ENCODE measurements at places on chromosomes 2 and 18.

DNA sequence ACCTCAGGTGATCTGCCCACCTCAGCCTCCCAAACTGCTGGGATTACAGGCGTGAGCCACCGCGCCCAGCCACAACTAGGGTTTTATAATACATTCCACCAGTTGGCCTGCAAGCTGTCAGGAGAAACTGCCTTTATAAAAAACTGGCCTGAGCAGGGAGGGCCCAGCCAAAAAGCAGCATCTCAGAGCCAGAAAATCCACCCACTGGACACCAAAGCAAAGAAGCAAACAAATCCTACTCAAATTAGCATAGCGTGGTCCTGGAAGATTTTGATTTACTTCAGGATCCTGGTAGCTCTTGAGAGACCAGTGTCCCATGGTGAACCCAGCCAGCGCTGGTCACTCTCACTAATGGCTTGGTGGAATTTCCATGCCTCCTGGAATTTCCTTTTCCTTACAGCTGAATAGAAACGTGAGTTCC lies 60.0 kb upstream of the PXDN start:
- DNase-seq: no peak

DNA sequence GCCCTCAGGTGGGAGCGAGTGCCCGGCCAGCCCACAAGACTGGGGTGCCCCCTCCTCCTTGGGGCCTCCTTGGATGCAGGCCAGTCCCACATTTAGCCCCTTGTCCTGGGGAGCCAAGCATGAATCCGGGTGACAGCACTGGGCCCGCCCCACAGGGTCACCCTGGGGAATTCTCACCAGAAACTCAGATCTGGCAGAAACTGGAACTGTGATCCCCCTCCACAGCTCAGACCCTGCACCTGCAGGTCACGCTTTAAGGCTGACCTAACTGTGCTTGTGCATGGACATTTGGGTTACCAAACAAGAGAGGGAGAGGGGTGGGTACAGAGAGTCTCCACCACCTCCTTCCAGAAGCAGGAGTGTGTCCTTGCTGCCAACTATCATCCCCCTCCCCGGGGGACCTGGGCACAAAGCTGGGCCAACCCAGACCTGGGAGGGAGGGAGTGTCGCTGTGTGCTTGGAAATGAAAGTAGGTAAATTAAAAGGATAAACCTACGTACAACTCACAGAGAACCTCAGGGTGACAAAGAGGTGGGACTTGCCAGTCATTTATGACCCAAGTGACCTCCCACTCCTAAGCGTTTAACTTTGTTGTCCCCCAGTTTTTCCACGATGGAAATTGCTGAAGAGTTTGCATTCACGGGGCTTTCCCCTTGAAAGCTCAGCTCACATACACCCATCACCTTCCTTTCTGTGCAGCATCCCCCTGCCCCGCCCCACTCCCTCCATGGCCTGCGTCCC lies 9.1 kb downstream of the ITM2C start:
- DNase-seq: no peak

DNA sequence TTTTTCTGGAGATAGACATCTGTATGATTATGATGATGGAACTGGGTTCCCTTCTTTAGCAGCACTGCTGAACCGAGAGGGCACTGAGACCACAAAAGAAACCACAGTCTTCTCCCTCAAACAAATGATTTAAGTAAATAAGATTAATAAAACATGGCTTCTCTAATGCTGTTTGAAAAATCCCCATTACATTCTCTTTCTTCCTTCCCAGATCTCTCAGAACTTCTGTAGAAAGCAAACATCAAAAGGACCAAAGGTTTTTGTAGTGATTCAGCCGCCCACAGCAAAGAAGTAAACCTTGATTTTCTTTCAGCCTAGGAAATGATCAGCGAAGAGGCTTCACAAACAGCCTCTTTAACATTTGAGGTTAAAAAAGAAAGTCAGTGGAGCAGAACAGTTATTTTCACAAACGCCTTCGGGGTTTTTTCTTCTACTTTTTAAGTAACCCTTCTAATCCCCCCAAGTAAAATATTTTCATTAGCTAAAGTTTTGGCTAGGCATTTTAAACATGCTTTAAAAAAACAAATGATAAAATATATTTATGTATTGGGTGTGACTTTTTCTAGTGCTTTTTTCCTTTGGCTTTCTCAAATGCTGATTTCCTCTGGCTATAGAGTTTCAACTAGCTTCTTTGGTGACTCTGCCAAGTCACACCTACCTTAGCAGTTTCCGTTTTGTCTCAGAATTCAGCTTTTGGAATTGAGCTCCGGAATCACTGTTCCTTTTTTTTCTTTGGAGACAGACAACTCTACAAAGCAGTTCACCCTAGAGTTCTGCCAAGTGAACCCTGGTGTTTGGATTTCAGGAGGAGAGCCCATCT lies 89.6 kb downstream of the UPP2 start:
- DNase-seq: peak; percentile 21

GRCh38 chr2:10079266-10079869 lies 843 bp downstream of the CYS1 start:
- peak; percentile 27 for DNase-seq

GRCh38 chr2:29910465-29910864 lies 10.9 kb downstream of the ALK start:
- DNase-seq: no peak

- DNase-seq: no peak
Observed at GRCh38 chr18:38454764-38455469, 889.3 kb upstream of the CELF4 start.

GRCh38 chr18:48956356-48956755 lies 5.6 kb upstream of the SMAD7 start:
- DNase-seq: no peak

DNA sequence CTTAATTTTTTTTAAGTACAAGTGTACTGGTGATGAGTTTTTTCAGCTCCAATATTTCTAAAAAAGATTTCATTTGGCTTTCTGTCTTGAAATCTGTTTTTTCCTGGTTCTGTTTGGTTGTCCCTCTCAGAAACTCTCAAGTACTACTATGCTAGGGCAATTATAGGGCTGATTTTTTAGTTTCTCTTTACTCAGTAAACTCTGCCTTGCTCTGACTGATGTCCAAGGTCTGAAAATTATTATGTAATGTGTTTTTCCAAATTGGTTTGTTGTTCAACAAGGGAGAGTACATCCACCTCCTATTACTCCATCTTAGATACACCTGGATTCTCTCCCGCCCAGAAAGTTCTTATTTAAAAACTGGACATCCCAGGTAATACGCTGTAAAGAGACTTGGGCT lies 877.7 kb downstream of the CBLN2 start:
- DNase-seq: no peak

DNA sequence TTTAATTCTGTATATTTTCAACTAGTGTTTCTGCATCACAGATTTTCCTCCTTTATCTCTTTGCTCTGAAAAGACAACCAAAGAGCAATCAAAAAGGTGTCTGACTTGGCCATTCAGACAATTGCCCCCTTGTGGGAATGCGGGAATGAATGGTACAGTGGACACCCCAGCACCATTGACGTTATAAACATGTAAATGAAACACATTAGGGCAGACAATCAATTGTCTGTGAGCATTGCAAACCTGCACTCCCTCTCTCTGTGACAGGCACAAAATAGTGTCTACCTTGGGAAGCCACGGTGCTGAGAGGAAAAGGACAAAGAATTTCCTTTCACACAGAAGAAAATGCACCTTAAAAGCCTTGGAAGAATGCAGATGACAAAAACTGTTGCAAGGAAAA lies 8.0 kb downstream of the ZEB2 start:
- no peak for DNase-seq

DNA sequence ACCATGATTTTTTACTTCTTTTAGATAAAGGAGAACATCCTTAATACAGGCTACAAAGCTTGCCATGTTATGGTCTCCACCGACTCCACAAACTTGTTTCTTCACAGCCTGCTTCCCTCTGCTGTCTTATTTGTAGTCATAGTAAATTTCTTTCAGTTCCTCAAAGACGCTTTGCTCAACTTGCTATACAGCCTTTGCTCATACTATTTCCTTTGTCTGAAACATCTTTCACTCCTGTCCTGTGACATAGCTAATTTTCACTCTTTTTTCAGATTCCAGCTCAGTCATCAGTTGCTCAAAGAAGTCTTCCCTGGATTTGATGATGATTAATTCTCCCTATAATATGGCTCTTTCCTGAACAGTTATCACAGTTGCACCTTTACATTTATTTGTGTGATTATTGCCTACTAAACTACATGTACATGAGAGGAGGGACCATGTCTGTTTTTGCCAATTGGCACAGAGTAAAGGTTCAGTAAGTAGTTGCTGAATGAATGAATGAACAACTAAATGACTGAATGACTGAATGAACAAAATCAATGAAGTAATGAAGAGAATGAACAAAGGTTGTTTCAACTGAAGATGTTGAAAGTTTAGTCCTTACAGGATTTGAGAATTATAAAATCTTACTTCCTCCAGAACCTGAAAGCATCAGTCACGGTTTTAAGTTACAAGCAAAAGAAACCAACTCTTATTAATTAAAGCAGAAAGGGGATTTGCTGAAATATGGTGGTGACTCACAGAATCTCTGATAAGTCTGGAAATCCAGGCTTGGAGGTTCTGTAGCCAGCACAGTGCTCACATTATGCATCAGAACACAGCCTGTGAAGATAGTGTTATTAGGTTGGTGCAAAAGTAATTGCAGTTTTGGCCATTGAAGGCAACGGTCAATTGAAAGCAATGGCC lies 186.4 kb upstream of the FAM98A start:
- DNase-seq: no peak

DNA sequence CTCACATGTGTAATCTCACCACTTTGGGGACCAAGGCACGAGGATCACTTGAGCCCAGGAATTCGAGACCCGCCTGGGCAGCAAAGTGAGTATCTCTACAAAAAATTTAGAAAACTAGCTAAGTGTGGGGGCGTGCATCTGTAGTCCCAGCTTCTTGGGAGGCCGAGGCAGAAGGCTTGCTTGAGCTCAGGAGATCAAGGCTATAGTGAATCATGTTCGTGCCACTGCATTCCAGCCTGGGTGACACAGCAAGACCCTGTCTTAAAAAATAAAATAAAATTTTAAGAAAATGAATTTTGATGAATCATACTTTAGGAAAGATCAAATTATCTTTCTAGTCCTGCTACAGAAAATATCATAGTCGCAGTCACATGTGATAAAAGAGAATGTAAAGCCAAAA lies 46.9 kb downstream of the CABYR start:
- no peak for DNase-seq

DNA sequence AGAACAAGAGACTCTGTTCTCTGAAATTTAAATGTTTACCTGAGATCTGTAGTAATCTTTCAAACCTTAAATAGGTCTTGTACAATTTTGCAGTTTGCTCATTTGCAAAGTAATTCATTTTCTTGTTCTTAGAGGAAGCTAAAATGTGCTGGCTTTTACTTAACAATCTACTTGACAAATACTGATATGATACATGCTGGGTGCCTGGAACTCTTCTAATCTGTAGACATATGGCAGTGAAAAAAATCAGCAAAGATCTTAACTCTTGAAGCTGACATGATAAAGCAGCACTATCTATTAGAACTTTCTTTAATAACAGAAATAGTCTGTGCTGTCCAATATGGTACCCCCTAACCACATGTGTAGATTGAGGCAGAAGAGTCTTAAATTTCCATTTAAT lies 1352.8 kb upstream of the SLC39A10 start:
- no peak for DNase-seq

DNA sequence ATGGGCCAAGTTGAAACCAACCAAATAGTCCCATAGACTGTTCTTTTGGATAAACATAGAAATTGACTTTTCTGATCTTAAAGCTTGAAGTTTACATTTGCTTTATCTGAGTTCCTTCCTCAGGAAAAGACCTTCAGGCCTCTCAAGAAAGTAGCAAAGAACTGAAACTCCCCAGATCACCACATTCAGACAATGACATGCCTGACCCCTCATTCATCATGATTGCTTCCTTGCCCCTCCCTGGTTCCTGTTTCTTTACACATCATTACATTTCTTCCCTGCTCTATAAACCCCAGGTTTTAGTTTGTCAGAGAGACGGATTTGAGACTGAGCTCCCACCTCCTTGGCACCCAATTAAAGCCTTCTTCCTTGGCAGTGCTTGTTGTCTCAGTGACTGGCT lies 83.6 kb upstream of the ST3GAL5 start:
- no peak for DNase-seq

DNA sequence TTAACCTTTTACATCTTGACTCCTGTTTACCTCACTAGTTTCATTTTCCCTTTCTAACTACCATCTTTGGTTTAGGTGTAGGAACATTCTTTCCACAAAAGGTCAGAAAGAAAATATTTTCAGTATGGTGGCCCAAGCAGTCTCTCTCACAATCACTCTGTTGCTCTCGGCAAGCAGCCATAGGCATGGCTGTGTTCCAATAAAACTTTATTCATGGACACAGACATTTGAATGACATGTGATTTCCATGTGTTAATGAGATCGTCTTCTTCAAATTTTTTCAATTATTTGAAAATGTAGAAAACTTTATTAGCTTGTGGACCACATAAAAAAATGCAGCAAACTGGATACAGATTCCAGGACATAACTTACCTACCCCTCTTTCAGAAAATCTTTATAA lies 109.7 kb upstream of the CNTNAP5 start:
- DNase-seq: no peak

- DNase-seq: peak; percentile 8
Observed at GRCh38 chr2:209208211-209208610, 215.6 kb upstream of the MAP2 start.

DNA sequence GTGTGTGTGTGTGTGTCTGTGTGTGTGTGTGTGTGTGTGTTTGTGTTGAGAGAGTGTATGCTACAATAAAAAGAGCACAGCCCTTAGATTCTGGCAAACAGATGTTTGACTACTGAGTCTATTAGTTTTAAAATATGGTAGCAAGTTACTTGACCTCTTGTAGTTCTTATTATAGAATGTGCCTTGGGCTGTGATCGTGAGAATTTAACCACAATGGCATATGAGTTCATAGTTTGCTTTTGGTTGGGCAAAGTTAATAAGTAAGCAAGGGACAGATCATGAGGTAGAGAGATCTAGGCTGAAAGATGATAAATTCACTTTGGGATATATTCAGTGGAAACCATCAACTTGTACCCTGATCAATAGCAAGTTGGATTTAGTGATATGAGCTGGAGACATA lies 334.3 kb upstream of the VWC2L start:
- DNase-seq: no peak

- no peak for DNase-seq
Observed at GRCh38 chr2:45612731-45613130, 1.7 kb upstream of the SRBD1 start.

- DNase-seq: no peak
Observed at GRCh38 chr2:23425885-23426262, 40.9 kb downstream of the KLHL29 start.

GRCh38 chr2:9565436-9566153 lies 10.0 kb upstream of the ADAM17 start:
- no peak for DNase-seq

GRCh38 chr2:78427170-78427569 lies 598.3 kb upstream of the REG3G start:
- DNase-seq: no peak
